Stimulated activated CD4-positive, alpha-beta T cell treated with anti-CD3 and anti-CD28 coated beads, Interleukin-4, amount 100 ng/mL, for 24 hours (primary cell): ENCODE measurements at places on chromosomes 5 and 9.

- DNase-seq = no peak
Observed at GRCh38 chr5:32201122-32201753, 27.1 kb upstream of the GOLPH3 start.

DNA sequence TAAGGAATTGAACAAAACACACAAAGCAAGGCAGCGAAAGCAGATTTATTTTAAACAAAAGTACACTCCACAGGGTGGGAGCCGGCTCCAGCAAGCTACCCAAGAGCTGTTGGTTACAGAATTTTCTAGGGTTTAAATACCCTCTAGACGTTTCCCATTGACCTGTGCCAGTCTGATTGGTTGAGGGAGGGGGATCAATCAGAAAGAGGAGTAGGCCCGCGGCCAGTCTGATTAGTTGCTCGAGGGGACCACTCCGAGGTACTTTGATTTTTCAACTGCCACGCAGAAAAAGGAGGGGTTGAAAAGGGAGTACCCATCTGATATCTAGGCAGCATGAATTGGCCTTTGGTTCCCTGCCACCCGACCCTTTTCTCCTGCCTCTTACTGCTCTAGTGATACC is 998 bp downstream of the SRP19 start:
- DNase-seq = no peak

DNA sequence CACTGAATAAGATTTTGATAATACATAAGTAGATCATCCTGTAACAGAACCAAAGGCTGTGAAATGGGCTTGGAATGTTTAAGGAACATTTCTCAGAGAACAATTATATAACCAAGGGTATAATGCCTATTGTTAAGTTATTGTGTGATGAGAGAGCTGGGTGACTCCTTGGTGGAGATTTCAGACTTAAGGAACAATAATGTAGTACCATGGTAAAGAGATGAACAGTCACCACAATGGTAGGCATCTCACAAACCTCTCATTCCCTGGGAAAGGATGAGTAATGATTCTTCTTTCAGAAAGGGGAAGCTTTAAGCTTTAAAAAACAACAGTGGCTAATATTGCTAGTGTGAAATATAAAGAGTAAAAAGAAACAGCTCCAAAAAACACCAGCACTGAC is 147.4 kb downstream of the TRIM36 start:
- no peak for DNase-seq

- DNase-seq = no peak
Observed at GRCh38 chr5:103758996-103759395, 196.4 kb upstream of the NUDT12 start.

- no peak for DNase-seq
Observed at GRCh38 chr5:95825495-95825894, 3.0 kb upstream of the GLRX start.

GRCh38 chr5:173780235-173781234 is 107.6 kb upstream of the CPEB4 start:
- DNase-seq = no peak

GRCh38 chr9:126942399-126942798 is 27.8 kb downstream of the RALGPS1 start:
- no peak for DNase-seq

- no peak for DNase-seq
Observed at GRCh38 chr5:59874675-59875074, 18.9 kb downstream of the PDE4D start.

- no peak for DNase-seq
Observed at GRCh38 chr9:126432659-126433058, 106.0 kb downstream of the MVB12B start.

DNA sequence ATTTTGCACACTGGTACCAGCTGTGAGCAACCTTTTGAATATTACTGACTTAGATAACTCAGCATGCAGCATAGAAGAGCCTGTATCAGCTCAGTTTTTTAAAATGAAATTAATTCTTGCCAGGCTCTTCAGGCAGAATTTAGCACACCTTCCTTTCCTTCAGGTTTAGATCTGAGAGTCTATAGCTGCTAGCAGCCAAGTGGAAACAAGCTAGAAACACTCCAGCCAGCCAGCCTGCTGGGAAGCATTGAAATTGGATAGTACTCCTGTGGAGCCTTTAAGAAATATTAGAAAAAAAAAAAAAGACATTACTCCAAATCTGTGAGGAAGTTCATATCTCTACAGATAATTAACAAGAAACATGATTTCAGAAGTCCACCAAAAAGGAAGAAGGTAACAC is 812.2 kb downstream of the DTWD2 start:
- no peak for DNase-seq

DNA sequence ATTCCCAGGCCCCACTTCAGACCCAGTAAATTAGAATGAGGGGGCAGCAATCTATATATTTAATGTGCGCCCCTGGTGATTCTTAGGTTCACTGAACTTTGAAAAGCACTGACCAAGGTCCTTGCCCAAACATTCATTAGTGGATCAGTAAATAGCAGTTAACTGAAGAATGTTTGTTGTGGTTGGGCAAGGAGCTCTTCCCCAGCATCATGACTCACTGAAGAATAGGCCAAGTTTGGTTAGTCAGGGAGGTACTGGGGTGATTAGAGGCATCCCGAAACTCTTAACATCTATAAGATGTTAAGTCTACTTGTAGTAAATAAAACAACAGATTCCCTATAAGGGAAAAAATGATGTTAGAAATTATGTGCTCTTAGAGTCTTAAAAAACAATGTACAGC is 833 bp upstream of the MROH2B start:
- DNase-seq = no peak

GRCh38 chr5:137146402-137146890 is 352.7 kb downstream of the SPOCK1 start:
- DNase-seq = no peak

GRCh38 chr5:143893638-143894037 is 81.7 kb downstream of the HMHB1 start:
- no peak for DNase-seq

- DNase-seq = no peak
Observed at GRCh38 chr5:35707659-35708058, 90.0 kb downstream of the SPEF2 start.

- no peak for DNase-seq
Observed at GRCh38 chr9:80651044-80651443, 1038.3 kb downstream of the TLE1 start.

GRCh38 chr5:171330021-171330420 is 21.0 kb downstream of the TLX3 start:
- no peak for DNase-seq

GRCh38 chr5:153456993-153457392 is 33.5 kb upstream of the GRIA1 start:
- no peak for DNase-seq

DNA sequence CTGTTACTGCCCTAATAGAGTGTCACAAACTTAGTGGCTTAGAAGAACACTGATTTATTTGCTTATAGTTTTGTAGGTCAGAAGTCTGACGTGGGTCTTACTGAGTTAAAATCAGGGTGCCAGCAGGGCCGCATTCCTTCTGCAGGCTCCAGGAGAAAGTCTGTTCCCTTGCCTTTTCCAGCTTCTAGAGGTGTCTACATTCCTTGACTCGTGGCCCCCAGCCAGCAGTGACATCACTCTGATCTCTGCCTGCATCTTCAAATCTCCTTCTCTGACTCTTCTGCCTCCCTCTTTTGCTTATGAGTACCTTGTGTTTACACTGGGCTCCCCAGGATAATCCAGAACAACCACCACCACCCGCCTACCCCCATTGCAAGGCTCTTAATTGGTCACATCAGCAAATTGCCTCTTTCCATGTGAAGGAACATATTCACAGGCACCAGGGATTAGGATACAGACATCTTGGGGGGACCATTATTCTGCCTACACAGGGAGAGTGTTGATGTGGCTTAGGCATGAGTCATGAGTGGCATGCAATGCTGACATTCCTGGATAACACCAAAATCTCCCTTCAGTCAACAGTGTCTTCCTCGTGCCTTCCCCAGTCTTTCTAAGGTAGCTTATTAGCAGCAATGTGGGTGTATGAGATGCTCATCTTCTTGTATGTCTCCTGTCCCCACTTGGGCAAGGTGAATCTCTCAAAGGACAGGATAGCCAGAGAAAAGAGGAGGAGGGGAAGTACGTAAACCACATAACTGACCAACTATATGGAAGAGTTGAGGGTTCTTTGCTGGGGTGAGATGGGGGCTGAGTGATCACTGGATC is 24.4 kb downstream of the CYFIP2 start:
- no peak for DNase-seq

- peak; percentile 43 for DNase-seq
Observed at GRCh38 chr5:76733049-76733417, 17.1 kb downstream of the F2R start.

DNA sequence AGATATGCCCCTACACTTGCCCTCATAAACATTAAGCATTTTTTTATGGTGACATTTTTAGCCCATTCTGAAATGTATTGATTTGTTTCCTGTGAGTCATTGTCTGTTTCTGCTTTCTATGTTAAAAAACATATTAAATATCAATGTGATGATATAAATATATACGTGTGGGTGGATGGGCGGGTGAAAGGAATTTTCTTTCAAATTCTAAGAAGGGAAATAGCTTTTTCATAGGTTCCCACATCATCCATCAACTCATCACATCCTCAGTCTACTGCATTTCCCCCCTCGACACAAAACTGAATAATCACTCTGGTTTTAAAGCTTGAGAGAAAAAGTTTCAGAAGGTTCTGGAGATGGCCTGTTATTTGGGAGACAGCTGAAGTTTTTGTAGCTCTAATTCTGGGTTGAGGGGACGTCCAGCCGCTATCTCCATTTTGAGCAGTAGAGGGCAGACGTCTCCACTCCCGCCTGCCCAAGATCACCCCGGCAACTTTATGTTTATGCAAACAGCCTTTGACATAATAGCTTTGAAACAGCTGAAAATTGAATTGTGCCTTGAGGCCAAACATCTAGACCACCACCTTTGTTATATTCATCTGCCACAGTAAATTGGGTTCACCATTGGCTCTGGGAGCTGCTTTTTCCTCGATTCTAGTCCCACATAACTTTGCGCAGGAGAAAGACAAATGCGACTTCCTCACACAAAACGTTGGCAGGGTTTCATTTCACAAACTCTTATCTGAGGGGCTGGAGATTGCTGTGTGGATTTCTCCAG is 216.2 kb upstream of the CLINT1 start:
- DNase-seq = peak; percentile 42

DNA sequence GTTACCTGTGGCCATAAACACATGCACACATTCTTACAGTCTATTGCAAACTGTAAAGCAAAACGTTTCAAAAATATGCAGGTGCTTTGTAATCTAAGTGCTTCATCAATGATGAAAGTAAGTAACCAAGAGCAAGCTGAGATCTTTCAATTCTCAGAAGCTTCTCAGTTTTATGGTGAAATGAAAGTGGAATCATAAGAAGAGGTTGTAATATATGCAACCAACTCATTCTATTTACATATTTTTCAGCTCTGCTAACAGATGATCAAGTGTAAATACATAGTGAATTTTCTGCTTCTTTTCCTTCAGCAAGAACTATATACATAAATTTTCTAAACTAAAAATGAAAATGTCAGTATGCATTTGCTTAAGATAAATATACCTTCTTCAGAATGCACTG is 33.1 kb upstream of the PRDM9 start:
- DNase-seq = no peak

DNA sequence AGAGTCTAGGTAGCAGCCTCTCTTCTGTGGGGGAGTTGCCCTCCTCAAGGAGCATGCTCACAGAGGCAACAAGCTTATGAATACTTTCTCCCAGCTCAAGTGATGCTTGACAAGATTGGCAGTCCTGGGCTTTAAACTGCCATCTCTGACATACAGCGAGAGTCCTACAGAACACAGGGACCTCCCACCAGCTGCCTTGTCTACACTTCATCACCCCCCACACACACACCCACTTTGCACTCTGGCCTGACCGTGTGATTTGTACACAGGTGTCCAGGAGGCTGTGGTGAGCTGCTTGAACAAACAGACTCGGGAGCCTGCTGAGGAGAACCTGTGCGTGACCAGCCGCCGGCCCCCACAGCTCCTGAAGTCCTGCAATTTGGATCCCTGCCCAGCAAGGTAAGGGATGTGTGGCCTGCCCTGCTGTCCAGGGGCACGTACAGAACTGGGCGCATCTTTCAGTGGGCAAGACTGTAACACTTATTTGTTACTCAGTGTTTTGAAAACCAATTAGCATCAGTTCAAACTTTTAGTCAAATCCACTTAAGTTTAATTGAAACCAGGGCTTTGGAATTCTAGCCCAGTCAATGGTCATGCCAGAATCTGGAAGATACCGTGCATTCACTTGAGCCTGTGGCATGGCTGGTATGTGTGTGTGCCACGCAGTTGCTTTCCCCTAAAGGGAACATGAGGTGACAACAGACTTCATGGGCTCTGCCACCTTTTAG is 247.5 kb downstream of the ADAMTSL1 start:
- no peak for DNase-seq

- no peak for DNase-seq
Observed at GRCh38 chr5:35333366-35333765, 103.1 kb upstream of the PRLR start.

- DNase-seq = no peak
Observed at GRCh38 chr5:154758493-154758892, 3.3 kb downstream of the LARP1 start.

DNA sequence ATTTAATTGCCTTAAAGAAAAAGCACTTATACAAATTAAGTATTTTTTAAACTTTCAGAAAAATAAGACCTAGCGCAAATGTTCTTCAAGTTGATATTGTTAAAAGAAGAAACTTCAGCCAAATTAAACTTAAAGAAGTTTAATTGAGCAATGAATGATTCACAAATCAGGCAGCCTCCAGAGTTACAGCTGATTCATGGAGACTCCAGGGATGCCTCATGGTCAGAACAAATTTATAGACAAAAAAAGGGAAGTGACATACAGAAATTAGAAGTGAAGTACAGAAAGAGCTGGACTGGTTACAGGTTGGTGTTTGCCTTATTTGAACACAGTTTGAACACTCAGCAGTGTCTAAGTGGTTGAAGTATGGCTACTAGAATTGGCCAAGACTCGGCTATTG is 60.3 kb downstream of the CDKN2A start:
- DNase-seq = no peak

DNA sequence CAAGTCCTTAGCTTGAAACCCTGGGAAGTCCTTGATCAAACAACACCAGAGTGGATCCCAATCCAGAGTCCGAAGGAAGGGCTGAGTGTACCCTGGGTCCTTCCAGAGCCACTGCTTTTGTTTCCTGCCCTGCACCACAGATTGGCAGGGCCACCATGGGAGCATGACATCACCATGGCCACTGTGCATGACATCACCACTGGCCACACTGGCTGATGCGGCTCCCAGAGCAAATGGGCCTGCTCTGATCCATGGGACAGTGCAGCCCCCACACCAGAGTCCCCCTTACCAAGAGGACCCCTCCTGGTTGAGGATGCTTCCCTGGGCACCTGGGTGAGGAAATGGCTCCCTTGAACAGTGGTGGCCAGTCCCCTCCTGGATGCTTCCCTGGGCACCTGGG is 9.9 kb downstream of the SLC6A3 start:
- no peak for DNase-seq

GRCh38 chr5:96763026-96763425 is 44.7 kb downstream of the ERAP1 start:
- no peak for DNase-seq
